Left renal cortex interstitium (tissue), 4 donors: ENCODE measurements at places on chromosomes 2 and 18. TPM values are rescaled to one million over a fixed set of nuclear protein-coding genes. Genes with fewer than 3 reads are reported as not detected.

ITPRIPL1 gene
- 3.9 TPM for polyA plus RNA-seq

GNAL gene
- polyA plus RNA-seq, result 3.4 TPM

GAL3ST2 gene
- polyA plus RNA-seq, result 0.83 TPM

ELOA2 gene
- not detected for polyA plus RNA-seq

DIS3L2 gene
- polyA plus RNA-seq, result 28.8 TPM

GPR75 gene
- polyA plus RNA-seq, result 1.9 TPM

DNA sequence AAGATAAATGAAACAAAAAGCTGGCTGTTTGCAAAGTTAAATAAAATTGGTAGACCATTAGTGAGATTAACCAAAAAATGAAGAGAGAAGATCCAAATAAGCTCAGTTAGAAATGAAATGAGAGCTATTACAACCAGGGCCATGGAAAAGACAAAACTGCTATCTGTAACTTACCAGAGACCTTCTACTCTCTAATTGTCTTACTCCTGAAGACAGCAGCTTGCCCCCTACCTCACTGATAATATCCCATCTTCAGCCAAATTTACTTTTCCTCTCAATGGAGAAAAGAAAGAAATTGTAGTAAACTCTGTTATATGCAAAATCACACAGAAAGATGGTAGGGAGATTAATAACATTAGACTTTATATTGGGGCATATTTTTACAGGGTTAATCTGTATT, 178.2 kb downstream of the LCLAT1 start:
- DNase-seq, result no peak

GRCh38 chr2:32951672-32952071, 4.9 kb downstream of the LTBP1 start:
- DNase-seq, result no peak

DNA sequence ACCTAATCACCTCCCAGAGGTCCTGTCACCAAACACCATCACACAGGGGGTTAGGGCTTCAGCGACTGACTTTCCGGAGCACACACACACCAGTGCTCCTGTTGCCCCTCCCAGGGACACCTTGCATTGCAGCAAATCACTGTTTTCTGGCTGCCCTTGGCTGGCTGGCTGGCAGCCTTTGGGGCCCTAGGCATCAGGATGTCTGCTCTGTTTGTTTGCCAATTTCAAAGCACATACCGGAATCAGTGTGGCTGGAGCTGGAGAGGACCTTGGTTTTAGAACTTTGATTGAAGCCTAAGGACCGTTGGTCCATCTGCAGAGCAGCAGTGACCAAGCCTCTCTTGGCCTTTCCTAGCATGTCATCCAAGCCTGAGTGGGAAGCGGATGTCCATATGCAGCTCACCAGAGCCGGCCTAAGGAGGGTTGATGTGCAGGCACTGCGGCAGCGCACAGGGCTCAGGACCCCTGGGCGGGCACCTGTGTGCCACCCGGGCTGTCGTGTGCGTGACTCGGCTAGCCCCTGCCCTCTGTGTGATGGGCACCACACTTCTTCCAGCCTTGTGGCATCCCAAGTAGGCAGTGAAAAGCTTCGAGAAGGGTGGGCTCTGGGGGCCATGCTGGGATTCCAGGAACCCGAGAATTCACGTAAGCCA, 62.1 kb downstream of the GBX2 start:
- DNase-seq, result no peak

DNA sequence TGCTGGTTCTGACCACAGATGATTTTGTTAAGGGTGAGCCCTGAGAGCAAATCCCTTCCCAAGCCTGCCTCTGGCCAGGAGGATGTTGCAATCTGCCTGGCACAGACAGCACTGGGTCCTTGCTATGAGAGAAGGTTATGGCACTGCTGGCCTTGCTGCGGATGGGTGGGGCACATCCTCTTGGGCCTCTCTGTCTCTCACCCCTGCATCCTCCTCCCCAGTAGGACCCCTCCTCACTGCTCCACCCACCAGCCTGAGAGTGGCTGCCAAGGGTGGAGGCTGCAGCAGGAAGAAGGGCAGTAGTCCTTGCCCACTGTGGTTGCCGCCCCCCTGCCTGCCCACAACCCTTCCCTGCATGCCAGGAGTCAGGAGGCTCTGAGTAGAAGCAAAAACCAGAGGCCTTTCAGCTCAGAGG, 180.9 kb downstream of the ZBTB7C start:
- no peak for DNase-seq

DNA sequence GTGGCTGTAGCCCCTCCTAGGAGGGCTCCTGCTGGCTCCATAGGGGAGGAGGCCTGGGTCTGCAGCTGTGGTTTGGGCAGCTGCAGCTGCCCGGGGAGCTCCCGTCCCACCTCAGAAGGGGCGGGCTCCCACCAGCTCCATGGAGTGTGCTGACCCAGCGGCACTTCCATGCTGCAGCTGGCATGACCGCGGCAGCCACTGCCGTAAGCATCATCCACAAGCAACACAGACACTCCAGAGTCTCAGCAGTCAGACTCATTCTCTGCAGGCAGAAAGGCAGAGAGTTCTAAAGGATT, 660.1 kb upstream of the RAB6C start:
- DNase-seq, result no peak

- DNase-seq, result no peak
Measured at GRCh38 chr18:59918320-59918755, 18.5 kb downstream of the PMAIP1 start.

- no peak for DNase-seq
Measured at GRCh38 chr18:39732918-39733317, 2167.3 kb upstream of the CELF4 start.

- no peak for DNase-seq
Measured at GRCh38 chr18:50297621-50298442, 10.3 kb upstream of the CXXC1 start.

DNA sequence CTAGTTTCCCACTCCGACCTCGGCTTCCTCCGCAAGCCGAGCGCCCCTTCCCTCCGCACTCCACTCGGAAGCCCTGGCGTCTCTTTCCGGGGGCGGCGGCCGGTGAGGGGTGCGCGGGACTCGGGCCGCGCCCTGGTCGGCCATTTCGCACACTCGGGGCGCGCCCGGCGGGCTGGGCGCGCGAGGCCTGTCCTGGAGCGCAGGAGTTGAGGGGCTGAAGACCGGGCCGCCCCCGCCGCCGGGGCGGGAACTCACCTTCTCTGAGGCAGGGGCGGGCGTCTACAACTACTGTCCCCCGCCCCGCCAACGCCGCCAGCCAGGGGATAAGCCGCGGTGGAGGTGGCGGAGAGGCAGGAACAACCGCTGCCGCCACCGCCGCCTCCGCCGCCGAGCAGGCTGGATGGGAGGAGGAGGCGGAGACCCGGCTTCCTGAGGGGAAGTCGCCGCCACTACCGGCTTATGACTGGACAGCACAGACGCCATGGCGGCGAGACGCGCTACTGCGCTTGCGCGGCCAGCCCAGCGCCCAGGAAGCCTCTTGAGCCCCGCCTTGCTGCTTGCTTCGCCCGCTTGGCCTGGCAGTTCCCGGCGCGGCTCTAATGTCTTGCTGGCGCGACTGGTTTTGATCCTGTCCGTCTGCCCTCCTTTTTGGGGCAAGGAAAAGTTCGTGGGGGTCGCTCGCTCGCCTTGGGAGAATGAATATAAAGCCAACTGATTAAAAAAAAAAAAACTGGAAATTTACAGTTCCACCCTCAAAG, at the start of gene KRCC1:
Gene KRCC1, minus strand, starts transcription at position 413 of the 758 bp plus-strand sequence. CDS start 27,220 bp downstream, outside the sequence.
- DNase-seq, result peak; percentile 75

- no peak for DNase-seq
Measured at GRCh38 chr2:237618449-237618848, 8.9 kb upstream of the LRRFIP1 start.

DNA sequence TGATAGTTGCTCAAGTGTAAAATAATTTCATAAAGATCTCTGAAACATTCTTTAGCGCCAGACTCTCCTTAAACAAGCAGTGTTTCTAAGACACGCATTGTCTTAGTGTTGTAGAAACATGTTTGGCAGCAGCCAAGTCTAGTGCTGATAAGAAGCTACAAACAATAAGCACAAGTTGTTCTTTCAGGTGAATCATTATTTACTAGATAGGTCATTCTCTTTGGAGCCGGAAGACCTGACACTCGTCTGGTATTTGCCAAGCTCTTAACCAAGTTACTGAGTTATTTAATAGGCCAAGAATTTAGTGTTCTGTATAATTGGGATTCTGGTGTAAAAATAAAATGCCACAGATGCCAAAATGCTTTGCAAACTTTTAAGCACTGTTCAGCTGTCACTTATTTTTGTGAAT, 852.1 kb downstream of the CPS1 start:
- DNase-seq, result no peak

GRCh38 chr2:9092383-9093282, 89.1 kb upstream of the MBOAT2 start:
- no peak for DNase-seq

GRCh38 chr2:25032901-25033300, 9.0 kb upstream of the EFR3B start:
- DNase-seq, result no peak

DNA sequence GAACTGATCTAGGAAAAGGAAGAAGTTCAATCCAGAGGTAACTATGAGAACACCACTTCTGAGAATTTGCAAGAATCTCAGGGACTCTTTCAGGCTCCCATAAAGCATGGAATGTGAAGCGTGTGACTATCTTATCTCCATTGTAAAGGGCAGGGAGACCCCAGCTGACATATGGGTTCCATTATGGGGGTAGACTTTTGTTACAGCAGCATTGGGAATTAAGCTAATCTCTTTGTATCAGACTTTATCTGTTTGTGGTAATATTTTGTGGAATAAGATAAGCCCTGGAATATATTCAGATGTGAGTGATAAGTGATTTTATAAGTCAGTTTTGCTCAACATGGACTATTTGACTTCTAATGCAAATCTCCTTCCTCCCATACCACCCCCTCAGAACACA, 468.3 kb downstream of the MEIS1 start:
- DNase-seq, result no peak

DNA sequence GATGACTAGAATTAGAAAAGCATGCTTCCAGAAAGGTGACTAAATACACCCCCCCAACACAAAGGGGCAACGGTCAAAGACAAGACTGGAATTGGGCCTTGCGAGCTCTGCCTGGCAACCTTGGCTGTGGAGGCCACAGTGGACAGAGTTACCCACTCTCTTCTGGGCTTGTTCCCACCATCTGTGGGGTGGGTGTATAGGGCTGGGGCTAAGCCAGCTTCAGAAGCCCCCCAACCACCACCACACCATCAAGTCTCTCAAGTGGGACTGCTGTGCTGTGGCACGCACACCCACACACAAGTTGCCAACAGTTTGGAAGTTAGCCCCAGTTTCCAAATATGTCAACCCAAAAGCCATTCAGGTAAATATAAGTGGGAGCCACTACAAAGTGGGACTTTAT, 7.8 kb downstream of the NFE2L2 start:
- DNase-seq, result no peak

DNA sequence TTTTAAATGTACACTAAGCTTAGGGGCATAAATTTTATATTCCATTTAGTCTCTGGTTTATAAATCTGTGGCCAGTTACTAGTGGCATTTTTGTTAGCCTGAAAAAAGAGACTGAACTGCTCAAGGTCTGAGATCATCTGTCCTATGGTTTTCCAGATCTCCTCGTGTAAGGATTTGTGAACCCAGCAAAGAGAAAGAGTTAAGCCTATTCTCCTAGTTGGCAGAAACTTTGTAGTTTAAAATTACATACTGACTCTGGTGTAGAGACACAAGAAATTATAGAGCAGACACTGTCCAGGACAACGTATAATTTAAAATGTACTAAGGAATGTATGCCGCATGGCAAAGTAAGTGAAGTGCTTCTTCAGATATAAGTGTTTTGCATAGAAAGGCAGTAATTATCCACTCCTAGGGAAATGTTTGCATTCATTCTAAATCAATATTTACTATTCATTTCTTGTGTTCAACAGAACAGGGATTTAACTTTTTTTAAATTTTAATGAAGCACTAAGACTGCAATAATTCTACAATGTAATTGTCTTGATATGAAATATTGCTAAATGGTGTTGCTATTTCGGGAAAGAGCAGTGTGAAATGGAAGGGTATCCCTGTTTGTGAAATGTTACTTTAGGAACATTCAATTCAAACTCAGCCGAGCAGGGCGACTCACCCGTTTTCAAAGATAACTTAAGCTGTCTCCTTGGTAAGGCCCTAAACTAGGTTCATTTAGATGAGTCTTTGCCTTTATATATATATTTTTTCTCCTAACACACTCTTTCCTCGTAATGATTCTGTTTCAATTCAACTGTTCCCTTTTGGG, 508.4 kb upstream of the ZEB2 start:
- no peak for DNase-seq

- no peak for DNase-seq
Measured at GRCh38 chr2:124335058-124335457, 310.0 kb downstream of the CNTNAP5 start.
